ENCODE measurements at places on chromosomes 4 and X.

DNA sequence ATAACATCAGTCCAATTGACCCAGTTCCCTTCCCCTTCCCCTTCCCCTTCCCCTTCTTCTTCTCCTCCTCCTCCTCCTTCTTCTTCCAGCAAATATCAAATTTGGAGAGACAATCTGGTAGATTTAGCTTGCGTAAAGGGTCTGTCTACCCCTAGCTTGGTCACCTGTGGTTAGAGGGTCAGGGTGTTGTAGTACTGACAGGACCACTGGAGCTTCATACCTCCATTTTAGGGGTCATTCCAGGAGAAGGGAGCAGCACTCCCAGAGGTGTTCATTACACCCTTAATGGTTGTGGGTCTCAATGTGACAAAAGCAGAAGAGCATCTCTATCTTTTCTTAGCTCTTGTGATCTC, 3.7 kb upstream of the FGB start:
- DNase-seq: no peak

GRCh38 chr4:126047114-126047513, 732.4 kb downstream of the FAT4 start:
- DNase-seq: no peak

DNA sequence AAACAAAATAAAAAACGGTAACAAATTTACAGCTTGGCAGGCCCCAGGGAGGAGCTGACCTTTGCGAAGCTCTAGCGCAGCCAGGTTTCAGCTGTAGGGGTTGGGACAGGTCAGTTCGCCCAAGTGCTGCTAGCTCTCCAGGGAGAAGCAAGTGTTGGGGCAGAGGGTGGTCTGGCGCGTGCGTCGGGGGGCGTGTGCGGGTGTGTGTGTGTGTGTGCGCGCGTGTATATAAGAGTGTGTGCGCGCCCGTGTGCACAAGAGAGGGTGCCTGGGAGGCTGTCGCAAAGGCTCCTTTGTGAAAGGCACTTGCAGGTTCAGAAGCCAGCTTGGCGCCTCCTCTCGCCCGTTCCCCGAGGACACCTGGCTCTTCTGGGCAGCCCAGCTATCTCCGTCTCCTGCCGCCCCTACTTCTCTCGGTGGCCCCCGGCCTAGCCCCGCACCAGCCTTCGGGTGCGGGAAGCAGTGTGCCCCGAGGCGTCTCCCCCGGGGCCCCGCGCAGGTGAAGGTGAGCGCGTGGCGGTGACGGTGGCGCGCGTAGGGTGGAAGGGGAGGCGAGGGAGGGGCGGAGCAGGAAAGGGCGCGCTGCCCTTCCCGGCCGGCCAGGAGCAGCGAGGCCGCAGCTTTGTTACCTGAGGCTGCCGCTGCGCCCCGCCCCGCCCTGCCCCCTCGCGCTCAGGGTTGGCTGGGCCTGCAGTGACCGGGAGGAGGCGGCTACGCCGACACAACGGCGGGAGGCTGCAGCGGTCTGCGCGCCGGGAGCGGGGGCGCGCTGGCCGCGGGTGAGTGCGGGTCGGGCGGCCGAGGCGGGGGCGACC, at the start of gene FHDC1:
Gene FHDC1 (plus strand): TSS at position 693 of the 815 bp plus-strand sequence. CDS start 6,735 bp downstream, outside the sequence.
- DNase-seq: peak; percentile 76

DNA sequence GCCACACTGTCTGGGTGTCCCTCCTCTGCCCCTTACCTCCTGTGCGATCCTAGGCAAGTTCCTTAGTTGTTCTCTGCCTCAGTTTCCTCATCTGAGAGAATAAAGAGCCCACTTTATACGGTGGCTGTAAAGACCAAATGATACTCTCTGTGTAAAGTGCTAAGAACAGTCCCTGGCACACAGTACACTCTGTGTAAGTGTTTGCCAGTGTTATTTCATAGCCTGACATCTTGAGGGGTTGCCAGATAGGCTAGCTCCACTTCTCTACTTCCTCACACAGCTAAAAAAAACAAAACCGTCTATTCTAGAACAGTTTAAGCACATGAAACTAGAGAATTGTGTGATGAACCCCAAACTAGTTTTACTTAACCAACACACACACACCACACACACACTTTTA, 17.1 kb downstream of the SPON2 start:
- no peak for DNase-seq

DNA sequence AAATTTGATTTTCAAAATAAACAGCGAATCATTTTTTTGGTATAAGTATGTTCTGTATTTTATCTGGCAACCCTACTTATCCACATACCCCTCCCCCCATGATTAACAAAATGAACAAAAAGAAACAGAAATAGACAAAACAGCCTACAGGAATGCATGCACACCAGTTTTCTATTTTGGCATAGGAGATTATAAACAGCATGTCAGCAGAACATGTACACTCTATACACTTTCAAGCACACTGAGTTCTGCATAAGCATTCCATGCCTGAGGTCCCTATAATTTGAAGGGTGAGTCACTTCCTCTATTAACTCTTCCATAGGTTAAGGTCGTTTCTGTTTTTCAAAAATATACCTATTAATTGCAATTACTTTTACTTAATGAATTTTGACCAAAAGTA, 28.0 kb upstream of the ZNF280C start:
- DNase-seq: no peak

GRCh38 chrX:53374222-53374820, 48.1 kb downstream of the SMC1A start:
- no peak for DNase-seq

DNA sequence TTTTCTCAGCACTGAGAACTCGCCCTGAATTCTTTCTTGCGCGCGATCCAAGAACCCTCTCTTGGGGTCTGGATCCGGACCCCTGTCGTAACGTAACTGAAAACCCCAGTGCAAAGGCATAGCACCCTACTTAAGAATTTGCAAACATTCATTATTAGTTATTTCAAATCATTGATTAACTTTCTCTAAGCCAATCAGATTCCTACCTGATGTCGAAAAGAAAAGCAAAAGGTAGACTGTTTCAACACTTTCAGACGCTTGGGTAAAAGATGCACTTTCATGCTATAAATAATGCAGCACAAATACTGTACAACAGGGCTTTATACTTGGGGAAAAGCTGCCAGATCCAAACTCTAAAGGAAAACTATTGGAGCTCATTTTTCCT, 817 bp upstream of the WDR19 start:
- DNase-seq: no peak

DNA sequence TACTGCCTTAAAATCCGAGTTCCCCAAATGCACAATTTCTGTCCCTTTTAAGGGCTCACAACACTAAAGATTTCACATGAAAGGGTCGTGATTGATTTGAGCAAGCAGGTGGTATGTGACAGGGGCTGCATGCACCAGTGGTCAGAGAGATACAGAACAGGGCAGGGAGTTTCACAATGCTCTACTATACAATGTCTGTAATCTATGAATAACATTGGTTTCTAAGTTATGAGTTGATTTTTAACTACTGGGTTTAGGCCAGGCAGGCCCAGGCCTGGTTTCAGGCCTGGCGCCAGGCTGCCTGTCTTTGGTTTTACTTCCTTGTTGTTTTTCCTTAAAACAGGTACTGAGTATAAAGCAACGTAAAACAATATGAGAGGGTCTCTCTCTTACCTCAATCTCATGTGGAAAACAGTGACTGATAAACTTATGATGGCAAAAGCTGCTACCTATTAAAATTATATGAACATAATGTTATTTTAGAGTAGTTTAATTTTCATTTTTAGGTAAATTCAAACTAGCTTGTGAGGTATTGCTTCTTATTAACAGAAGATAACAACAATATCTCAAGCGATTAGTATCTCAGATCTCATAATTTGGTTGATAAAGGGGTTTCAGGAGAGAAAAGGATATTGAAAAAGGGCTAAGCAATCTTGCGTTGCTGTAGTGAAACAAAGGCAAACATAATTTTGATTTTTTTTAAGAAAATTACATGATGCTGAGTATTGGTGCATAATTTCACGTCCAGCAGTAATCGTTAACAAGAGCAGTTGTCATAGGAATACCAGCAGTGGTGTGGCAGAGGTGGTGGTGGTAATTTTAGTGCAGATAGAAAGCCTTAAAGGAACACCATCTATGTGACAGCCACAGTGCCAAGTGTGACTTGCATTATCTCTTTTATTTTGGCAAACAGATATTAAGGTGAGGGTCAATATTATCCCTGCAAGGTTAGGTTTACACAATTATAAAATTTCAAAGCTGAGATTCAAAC, 944.4 kb upstream of the GRID2 start:
- no peak for DNase-seq

DNA sequence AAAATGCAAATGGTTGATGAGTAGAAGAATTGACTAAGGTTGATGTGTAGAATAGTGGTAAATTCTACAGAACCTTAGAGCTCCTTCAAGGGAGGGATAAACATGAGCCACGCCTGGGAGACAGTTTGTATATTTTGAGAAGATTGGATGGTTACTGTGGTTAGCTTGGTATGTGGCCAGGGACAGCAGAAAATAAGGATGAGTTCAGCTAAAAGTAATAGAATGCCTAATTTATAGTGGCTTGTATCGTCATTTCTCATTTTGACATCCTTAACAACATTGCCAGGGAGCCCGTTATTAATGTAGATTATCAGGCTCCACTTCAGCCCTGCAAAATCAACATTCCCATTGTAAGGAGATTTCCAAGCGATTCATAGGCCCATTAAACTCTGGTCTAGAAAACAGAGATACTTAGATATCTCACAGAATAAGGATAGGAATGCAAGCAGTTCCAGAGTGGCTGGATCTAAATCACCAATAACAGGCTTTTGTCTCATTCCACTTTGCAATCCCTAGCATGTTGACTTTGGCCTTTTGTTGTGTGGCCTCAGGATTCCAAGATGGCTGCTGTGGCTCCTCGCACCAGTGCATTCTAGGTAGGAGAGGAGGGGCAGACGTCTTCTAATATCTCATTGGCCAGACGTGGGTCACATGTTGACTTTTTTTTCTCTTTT, 6.4 kb upstream of the PTTG2 start:
- no peak for DNase-seq

DNA sequence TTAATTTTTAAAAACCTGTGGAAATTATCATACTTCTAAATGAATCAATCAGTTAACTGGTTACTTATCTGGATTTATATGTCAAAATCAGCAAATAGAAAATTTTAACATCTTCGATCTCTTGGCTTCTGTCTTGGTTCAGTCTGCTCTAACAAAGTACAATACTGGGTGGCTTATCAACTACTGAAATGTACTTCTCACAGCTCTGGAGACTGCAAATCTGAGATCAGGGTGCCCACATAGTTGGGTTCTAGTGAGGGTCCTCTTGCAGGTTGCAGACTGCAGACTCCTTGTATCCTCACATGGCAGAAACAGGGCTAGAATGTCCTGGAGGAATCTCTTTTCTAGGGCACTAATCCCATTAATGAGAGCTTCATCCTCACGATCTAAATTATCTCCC, 1851.6 kb upstream of the TENM3 start:
- no peak for DNase-seq

- DNase-seq: peak; percentile 22
These were observed 155.7 kb upstream of the MAP3K15 start for GRCh38 chrX:19670854-19671620.

DNA sequence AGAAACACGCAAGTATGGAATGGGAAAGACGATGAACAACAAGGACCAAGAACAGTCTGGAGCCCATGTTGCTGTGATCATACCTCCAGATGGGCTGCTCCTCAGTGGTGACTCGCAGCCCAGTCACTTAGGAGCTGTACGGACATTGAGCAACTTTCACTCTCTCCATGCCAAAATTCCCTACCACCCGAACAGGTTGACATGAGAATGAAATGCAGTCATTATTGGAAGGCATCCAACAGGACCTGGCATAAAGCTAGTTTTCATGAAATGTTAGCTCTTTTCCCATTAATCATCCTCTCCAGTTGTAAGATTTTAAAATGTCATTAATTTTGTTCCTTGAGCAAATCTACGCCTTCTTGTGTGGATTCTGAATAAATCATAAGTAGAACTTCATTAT, 82.7 kb upstream of the GPM6B start:
- DNase-seq: no peak

- no peak for DNase-seq
These were observed 99.4 kb downstream of the TMEM47 start for GRCh38 chrX:34557733-34558132.

- DNase-seq: no peak
These were observed 328.5 kb upstream of the GALNTL6 start for GRCh38 chr4:171484681-171485080.

GRCh38 chrX:19824603-19825002, 62.8 kb downstream of the SH3KBP1 start:
- DNase-seq: no peak

- DNase-seq: no peak
These were observed 69.7 kb downstream of the REELD1 start for GRCh38 chr4:146283758-146284651.

GRCh38 chr4:4542774-4543485, 1.1 kb upstream of the STX18 start:
- DNase-seq: no peak

- DNase-seq: peak; percentile 44
These were observed 70.9 kb downstream of the INTS12 start for GRCh38 chr4:105637408-105638176.

- no peak for DNase-seq
These were observed 222.9 kb downstream of the ARHGAP24 start for GRCh38 chr4:85697854-85698253.

- DNase-seq: no peak
These were observed 823.5 kb downstream of the ADGRL3 start for GRCh38 chr4:62023633-62024032.

DNA sequence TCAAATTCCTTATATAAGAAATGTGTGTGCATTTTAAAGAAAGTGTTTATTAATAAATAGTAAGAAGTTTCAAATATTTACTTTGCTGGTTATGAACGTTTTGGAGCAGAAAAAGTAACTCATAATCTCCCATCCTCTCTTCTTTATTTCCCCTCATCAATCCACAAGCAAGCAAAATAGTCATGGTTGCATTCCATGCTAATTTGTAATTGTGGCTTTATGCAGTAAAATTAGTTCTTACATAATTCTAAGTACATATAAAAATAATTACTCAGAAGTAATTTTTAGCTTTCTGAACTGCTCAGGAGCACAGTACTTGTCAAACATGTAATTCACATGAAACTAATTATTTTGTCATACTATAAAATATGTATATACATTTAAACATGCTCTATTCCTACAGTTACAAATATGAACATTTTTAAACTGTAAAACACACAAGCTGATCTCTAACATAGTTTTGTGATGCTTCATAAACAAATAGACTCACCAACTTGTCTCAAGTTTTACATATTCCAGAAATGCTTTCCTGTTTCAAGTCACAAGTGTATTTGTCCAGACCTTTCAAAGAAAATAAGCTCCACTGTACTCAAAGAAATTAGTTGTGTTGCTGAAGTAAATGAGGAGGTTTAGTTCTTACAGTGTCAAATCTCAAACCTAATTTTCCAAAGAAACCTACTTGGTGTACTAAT, 218.9 kb downstream of the PABPC4L start:
- DNase-seq: no peak

GRCh38 chr4:120839334-120839973, 83.1 kb downstream of the PRDM5 start:
- no peak for DNase-seq

GRCh38 chr4:99655308-99656081, 2.1 kb downstream of the C4orf54 start:
- DNase-seq: no peak

- no peak for DNase-seq
These were observed 159.2 kb downstream of the TECRL start for GRCh38 chr4:64250061-64250460.

GRCh38 chr4:89347363-89348025, 39.9 kb upstream of the GPRIN3 start:
- no peak for DNase-seq

- DNase-seq: peak; percentile 46
These were observed 33.2 kb upstream of the SLC9A7 start for GRCh38 chrX:46791927-46792809.

GRCh38 chr4:184410748-184411147, 63.6 kb downstream of the IRF2 start:
- DNase-seq: no peak

All from breast epithelium (tissue), 4 donors.